ENCODE measurements at places on chromosomes 3 and 15. TPM values are rescaled to one million over a fixed set of nuclear protein-coding genes. Genes with fewer than 3 reads are reported as not detected.

SLC28A2 gene
- not detected for total RNA-seq

PDZRN3 gene
- 18.0 TPM for total RNA-seq

RARRES1 gene
- total RNA-seq: 0.24 TPM

SLC35G2 gene
- total RNA-seq: 21.9 TPM

ABI3BP gene
- 10.6 TPM for total RNA-seq

MORC1 gene
- not detected for total RNA-seq

ZNF80 gene
- not detected for total RNA-seq

VIPR1 gene
- total RNA-seq: not detected

CPA3 gene
- 0.82 TPM for total RNA-seq

RAB6B gene
- total RNA-seq: 2.2 TPM

C3orf70 gene
- 0.09 TPM for total RNA-seq

GOLGA8M gene
- total RNA-seq: 0.42 TPM

NANOGP8 gene
- not detected for total RNA-seq

MESP2 gene
- not detected for total RNA-seq

CD200R1 gene
- total RNA-seq: not detected

GUCA1C gene
- total RNA-seq: not detected

- peak overlapping the region; percentile 26 for H3K4me3 ChIP-seq
- DNase-seq: no peak
- H3K27me3 ChIP-seq: no peaks in the 10 kb centered on the region
- peaks cover 60% of the 10 kb centered on the region for H3K36me3 ChIP-seq
- peak overlapping the region; percentile 75 for H3K27ac ChIP-seq
Measured at GRCh38 chr3:120442975-120443517, 7.7 kb downstream of the FSTL1 start.

- H3K27me3 ChIP-seq: no peaks in the 10 kb centered on the region
- H3K27ac ChIP-seq: no peak overlapping the region
- no peak overlapping the region for H3K4me3 ChIP-seq
- H3K36me3 ChIP-seq: no peaks in the 10 kb centered on the region
- no peak for DNase-seq
- no peaks in the 10 kb centered on the region for H3K4me1 ChIP-seq
Measured at GRCh38 chr3:66642484-66642883, 141.7 kb upstream of the LRIG1 start.

GRCh38 chr3:9932843-9933560 is 632 bp upstream of the CRELD1 start:
- peaks cover 12% of the 10 kb centered on the region for H3K36me3 ChIP-seq
- peak overlapping the region; percentile 90 for H3K4me3 ChIP-seq
- peak; percentile 77 for DNase-seq
- peaks cover 22% of the 10 kb centered on the region for H3K4me1 ChIP-seq
- H3K27me3 ChIP-seq: no peaks in the 10 kb centered on the region

DNA sequence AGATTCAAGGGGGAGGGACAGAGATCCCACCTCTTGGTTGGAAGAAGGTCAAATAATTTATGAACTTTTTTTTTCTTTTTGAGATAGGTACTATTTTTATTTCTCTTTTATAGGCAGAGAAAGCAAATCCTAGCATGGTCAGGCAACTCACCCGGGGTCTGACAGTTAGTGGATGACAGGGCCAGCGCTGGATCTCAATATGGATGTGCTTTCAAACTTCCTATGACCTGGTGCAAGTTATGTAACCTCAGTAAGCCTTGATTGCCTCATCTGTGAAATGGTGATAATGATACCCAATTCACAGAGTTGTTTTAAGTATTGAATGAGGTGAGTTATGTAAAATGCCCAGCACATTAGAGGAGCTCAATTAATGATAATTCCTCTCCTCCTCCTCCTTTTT is 86.8 kb upstream of the MEF2A start:
- H3K4me3 ChIP-seq: no peak overlapping the region
- peaks cover 6% of the 10 kb centered on the region for H3K36me3 ChIP-seq
- H3K27me3 ChIP-seq: peaks cover 12% of the 10 kb centered on the region
- H3K27ac ChIP-seq: no peak overlapping the region
- DNase-seq: no peak
- H3K4me1 ChIP-seq: peaks cover 16% of the 10 kb centered on the region

- H3K27me3 ChIP-seq: peaks cover 45% of the 10 kb centered on the region
- DNase-seq: no peak
- no peaks in the 10 kb centered on the region for H3K4me1 ChIP-seq
Measured at GRCh38 chr3:46369675-46370132, 1.0 kb upstream of the CCR5 start.

GRCh38 chr3:72346526-72346926 is 501.7 kb downstream of the SHQ1 start:
- peaks cover 53% of the 10 kb centered on the region for H3K4me1 ChIP-seq
- H3K36me3 ChIP-seq: no peaks in the 10 kb centered on the region
- no peaks in the 10 kb centered on the region for H3K27me3 ChIP-seq
- peak overlapping the region; percentile 88 for H3K27ac ChIP-seq
- DNase-seq: peak; percentile 98

DNA sequence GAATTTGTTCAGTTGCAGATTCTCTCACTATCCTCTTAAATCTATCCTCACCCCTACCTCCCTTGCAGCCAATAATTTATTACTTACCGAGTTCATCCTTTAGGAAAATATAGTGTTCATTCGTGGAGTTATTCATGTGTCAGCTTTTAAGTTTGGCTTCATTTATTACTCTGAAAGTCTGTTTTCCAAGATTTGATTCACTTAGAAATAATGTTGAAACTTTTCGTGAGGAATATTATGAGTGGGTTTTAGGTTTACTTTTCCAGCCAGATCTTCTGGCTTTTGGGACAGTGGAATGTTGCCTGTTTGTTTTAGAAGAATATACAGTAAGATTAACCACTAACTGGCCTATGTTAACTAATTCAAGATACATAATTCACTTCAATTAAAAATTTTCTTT is 161.0 kb upstream of the CGNL1 start:
- peaks cover 68% of the 10 kb centered on the region for H3K4me1 ChIP-seq
- H3K27ac ChIP-seq: peak overlapping the region; percentile 64
- H3K4me3 ChIP-seq: peak overlapping the region; percentile 72
- DNase-seq: no peak
- H3K27me3 ChIP-seq: no peaks in the 10 kb centered on the region
- no peaks in the 10 kb centered on the region for H3K36me3 ChIP-seq

GRCh38 chr3:27511724-27512422 is 27.7 kb upstream of the SLC4A7 start:
- peaks cover 23% of the 10 kb centered on the region for H3K4me1 ChIP-seq
- DNase-seq: no peak
- peaks cover 8% of the 10 kb centered on the region for H3K36me3 ChIP-seq
- no peak overlapping the region for H3K27ac ChIP-seq
- no peaks in the 10 kb centered on the region for H3K27me3 ChIP-seq

- DNase-seq: no peak
- no peaks in the 10 kb centered on the region for H3K27me3 ChIP-seq
- H3K27ac ChIP-seq: no peak overlapping the region
- no peaks in the 10 kb centered on the region for H3K4me1 ChIP-seq
Measured at GRCh38 chr15:20658024-20658423, 116.4 kb upstream of the GOLGA6L6 start.

GRCh38 chr3:33581666-33582065 is 136.4 kb downstream of the CLASP2 start:
- DNase-seq: no peak
- H3K27ac ChIP-seq: no peak overlapping the region
- peaks cover 2% of the 10 kb centered on the region for H3K36me3 ChIP-seq
- no peak overlapping the region for H3K4me3 ChIP-seq

DNA sequence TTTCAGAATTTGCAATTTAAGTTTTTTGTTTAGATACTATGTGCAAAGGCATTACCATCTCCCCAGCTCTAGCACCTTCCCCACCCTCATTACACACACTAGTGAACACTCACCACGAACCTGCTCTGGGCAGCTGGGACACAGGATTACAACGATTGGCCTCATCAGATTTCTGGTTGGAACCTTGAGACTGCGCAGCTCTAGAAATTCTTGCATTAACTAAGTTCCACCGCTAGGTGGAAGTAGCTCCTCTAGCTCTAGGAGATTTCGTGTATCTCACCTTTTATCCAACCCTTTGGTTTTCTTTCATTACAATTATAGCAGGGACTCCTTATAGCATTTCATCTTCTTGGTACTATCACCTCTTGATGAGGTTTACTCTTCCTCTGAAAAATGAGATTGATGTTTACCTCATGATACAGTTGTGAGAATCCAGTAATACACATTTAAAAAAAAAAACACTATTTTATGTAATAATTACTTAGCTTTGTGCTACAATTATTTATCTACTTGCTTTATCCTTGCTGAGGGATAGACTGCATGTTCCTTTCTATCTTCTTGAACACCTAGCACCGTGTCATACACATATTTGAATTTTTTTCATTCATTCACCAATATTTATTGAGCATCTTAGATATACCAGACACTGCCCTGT is 28.7 kb upstream of the PLOD2 start:
- H3K27me3 ChIP-seq: no peaks in the 10 kb centered on the region
- H3K4me3 ChIP-seq: no peak overlapping the region
- no peak overlapping the region for H3K27ac ChIP-seq
- peaks cover 19% of the 10 kb centered on the region for H3K4me1 ChIP-seq

GRCh38 chr15:31805090-31805662 is 225.1 kb upstream of the CHRNA7 start:
- H3K4me3 ChIP-seq: no peak overlapping the region
- no peak overlapping the region for H3K27ac ChIP-seq
- H3K36me3 ChIP-seq: no peaks in the 10 kb centered on the region
- H3K4me1 ChIP-seq: no peaks in the 10 kb centered on the region
- no peak for DNase-seq
- H3K27me3 ChIP-seq: peaks cover 1% of the 10 kb centered on the region

- no peaks in the 10 kb centered on the region for H3K27me3 ChIP-seq
- H3K4me1 ChIP-seq: no peaks in the 10 kb centered on the region
- H3K27ac ChIP-seq: no peak overlapping the region
- H3K36me3 ChIP-seq: no peaks in the 10 kb centered on the region
- H3K4me3 ChIP-seq: no peak overlapping the region
Measured at GRCh38 chr3:77232557-77232956, 192.7 kb downstream of the ROBO2 start.

DNA sequence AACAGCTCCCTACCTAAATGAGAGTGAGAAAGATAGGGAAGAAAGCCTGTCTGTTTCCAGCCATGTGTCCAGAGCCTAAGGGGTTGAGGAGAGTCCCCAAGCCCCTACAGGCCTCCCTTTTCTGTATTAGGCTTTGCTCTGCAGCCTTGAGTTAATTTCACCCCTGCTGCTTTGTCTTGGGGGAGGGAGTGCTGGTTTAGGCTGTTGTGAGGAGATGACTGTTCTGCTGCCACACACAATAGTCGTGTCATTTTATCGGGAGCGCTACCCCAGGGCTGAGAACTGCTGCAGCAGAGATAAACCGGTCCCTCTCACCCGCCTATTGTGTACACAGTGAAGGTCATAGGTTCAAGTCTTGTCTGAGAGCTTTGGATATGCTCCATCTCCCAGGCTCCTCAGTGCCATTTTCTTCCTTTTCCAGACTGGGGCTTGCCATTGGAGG is 1.4 kb downstream of the ZNF609 start:
- peaks cover 4% of the 10 kb centered on the region for H3K36me3 ChIP-seq
- H3K4me1 ChIP-seq: peaks cover 54% of the 10 kb centered on the region
- peak; percentile 15 for DNase-seq

DNA sequence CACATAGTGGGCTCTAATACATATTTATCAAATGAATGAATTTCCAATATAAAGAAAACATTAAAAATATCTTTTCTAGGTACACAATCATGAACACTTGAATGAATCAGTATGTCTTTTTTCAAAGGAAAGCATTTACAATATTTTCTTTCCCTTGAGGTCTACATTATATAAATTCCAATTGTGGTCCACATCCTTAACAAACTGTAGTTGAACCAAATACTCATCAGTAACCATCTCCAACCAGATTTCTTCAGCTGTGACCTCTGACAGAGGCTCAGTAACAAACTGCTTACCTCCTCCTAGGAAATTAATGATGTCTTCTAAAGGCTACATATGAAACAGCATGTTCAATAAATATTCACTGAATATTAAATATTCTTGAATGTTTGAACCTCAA is 58.8 kb downstream of the CFAP20DC start:
- H3K4me1 ChIP-seq: peaks cover 70% of the 10 kb centered on the region
- H3K36me3 ChIP-seq: peaks cover 9% of the 10 kb centered on the region
- no peak for DNase-seq
- no peaks in the 10 kb centered on the region for H3K27me3 ChIP-seq

- no peaks in the 10 kb centered on the region for H3K36me3 ChIP-seq
- no peak for DNase-seq
- H3K4me3 ChIP-seq: no peak overlapping the region
Measured at GRCh38 chr15:69813881-69814280, 283.8 kb downstream of the TLE3 start.

GRCh38 chr3:16399473-16399872 is 114.0 kb downstream of the RFTN1 start:
- peak overlapping the region; percentile 73 for H3K4me3 ChIP-seq
- DNase-seq: peak; percentile 81
- H3K27me3 ChIP-seq: peaks cover 2% of the 10 kb centered on the region
- H3K27ac ChIP-seq: peak overlapping the region; percentile 92
- H3K36me3 ChIP-seq: peaks cover 22% of the 10 kb centered on the region
- peaks cover 58% of the 10 kb centered on the region for H3K4me1 ChIP-seq

- peaks cover 6% of the 10 kb centered on the region for H3K27me3 ChIP-seq
- DNase-seq: no peak
- H3K36me3 ChIP-seq: no peaks in the 10 kb centered on the region
- H3K4me3 ChIP-seq: no peak overlapping the region
- peaks cover 32% of the 10 kb centered on the region for H3K4me1 ChIP-seq
Measured at GRCh38 chr3:53173107-53173506, 12.1 kb downstream of the PRKCD start.

- peaks cover 27% of the 10 kb centered on the region for H3K27me3 ChIP-seq
- H3K36me3 ChIP-seq: no peaks in the 10 kb centered on the region
- no peak overlapping the region for H3K27ac ChIP-seq
- no peak for DNase-seq
Measured at GRCh38 chr3:141191097-141191749, 40.4 kb upstream of the PXYLP1 start.

- peaks cover 9% of the 10 kb centered on the region for H3K36me3 ChIP-seq
- H3K27me3 ChIP-seq: peaks cover 1% of the 10 kb centered on the region
- H3K27ac ChIP-seq: no peak overlapping the region
- peaks cover 47% of the 10 kb centered on the region for H3K4me1 ChIP-seq
Measured at GRCh38 chr15:29266052-29266582, 3.5 kb downstream of the NSMCE3 start.

DNA sequence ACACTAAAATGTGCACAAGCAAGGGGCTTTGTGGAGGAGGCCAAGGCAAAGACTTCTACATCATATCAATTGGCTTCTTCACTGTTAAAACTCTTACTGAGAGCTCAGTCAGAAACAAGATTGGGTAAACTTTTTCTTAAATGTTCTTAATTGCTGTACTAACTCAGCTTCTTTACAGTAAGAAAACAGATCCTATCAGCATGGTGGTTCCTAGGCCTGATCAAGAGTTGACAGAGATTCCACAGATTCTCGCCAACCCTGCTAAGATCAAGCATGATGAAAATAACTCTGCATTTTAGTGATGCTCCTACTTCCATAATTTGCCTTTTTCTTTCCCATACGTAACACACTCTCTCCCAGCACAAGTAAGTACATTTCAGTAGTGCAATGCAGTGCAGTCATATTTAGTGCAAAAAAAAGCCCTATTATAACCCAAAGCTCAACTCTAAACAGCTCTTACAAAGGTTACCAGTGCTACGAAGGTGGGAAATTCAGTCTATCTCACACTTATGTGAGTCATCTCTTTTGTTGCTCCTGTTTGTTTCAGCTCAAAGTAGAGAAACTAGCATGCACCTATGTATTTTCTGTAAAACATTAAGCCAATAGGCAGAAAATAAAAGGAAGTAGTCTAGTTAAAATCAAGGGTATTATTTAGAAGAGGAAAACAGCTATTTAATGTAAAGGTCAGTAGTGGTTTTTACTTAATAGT is 29.9 kb downstream of the TIGIT start:
- no peak overlapping the region for H3K4me3 ChIP-seq
- no peak overlapping the region for H3K27ac ChIP-seq
- peaks cover 4% of the 10 kb centered on the region for H3K36me3 ChIP-seq
- H3K4me1 ChIP-seq: peaks cover 16% of the 10 kb centered on the region

Data from HFFc6 (cell line).